ENCODE measurements at places on chromosomes 1 and 21.
A peak's percentile ranks its signal among the peaks of the same experiment; 100 is the strongest.

- no peak for DNase-seq
Measured at GRCh38 chr21:43339668-43340067, 87.3 kb downstream of the SIK1 start.

- DNase-seq = no peak
Measured at GRCh38 chr1:76843821-76844464, 23.3 kb upstream of the ST6GALNAC5 start.

DNA sequence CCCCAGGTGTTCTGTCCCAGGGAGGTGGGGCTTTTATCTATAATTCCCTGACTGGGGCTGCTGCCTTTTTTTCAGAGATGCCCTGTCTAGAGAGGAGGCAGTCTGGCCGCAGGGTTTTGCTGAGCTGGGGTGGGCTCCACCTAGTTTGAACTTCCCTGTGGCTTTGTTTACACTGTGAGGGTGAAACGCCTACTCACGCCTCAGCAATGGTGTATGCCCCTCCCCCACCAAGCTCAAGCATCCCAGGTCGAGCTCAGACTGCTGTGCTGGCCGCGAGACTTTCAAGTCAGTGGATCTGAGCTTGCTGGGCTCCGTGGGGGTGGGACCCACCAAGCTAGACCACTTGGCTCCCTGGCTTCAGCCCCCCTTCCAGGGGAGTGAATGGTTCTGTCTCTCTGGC lies 124.3 kb downstream of the CENPF start:
- DNase-seq = no peak

- no peak for DNase-seq
Measured at GRCh38 chr1:189675712-189676244, 801.9 kb downstream of the BRINP3 start.

DNA sequence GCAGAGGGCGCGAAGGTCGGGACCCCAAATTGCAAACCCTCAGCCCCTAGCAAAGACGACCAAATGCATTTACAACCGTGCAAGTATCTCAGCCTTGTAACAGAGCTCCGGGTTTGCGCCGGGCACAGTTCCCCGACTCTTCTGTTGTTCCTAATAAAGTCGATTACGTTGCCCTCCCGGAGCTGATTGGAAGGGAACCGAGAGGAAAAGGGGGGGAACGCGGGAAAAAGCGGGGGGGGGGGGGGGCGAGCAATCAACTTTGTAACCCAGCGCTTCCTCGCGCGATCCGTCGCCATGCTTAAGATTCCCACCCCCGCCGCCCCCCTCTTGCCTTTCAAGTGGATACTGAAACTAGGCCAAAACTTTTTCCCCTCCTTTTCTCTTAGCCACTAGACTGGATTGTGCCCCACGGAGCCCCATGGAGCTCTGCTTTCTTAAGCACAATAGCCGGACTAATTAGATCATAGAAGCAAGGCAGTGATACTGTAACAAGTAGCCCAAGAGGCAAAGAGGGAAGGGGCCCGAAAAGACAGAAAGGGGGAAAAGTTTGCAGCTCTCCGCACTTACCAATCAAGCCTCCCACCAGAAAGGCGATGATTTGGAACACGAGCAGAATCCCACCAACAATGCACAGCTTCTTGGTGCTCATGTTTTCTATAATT lies 565 bp downstream of the WLS start:
- no peak for DNase-seq

DNA sequence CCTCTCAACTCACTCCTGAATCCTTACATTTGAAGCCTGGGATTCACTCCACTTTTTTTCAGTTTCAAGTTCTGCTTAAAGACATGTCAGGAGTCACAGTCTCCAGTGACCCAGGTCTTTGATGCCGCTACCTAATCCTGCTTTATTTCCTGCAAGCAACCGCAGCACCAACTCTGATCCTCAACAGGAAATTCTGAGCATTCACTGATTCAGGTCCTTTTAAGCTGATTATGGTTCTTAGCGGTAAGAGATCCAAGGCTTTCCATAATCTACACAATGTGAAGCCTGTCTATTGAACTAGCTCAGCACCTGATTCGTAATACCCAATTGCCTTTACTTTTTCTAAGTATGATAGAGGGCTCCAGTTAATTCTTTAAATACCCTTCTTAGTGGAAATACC lies 43.7 kb upstream of the PIGC start:
- no peak for DNase-seq

GRCh38 chr1:78279051-78279450 lies 211.7 kb upstream of the PTGFR start:
- peak; percentile 95 for DNase-seq

DNA sequence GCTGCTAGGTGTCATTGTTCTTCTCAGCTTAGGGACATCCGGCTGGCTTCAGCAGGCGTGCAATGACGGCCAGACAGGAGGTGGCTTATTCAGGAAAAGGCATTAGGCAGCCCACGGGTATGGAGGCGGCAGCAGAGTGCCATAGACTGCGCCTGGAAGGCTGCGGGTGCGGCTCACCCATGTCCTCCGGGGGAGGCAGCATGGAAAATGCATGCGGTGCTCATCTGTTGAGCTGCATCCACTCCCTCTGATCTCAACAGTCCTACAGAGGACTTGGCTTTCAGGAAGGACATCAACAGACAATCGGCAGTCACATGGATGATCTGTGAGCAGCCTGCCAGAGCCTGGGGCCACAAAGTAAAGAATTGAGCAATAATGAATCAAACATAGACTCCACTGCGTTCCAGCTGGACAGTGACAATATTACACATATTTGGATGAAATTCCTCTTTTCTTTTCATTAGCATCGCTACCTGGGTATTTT lies 42.9 kb downstream of the UMODL1 start:
- no peak for DNase-seq

GRCh38 chr1:114063544-114063943 lies 84.3 kb downstream of the OLFML3 start:
- no peak for DNase-seq

- no peak for DNase-seq
Measured at GRCh38 chr1:93980320-93981273, 71.4 kb upstream of the GCLM start.

Measured in epithelial cell of proximal tubule (primary cell).